ENCODE measurements at places on chromosomes 6 and 20.

DNA sequence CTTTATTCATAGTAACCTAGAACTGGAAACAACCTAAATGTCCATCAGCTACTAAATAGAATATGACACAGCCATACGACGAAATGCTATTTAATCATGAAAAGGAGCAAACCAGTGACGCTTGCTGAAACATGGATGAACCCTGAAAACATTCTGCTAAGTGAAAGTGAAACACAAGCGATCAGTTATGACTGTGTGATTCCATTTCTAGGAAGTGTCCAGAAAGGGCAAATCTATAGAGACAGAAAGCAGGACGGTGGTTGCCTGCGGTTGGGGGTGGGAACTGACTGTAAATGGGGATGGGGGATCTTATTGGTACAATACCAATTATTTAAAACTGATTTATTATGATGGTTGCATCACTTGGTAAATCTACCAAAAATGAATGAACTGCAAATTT, 126.8 kb downstream of the IPCEF1 start:
- no peaks in the 10 kb centered on the region for H3K36me3 ChIP-seq
- no peaks in the 10 kb centered on the region for H3K4me1 ChIP-seq
- H3K27me3 ChIP-seq, result no peaks in the 10 kb centered on the region
- DNase-seq, result no peak
- H3K4me3 ChIP-seq, result no peak overlapping the region

GRCh38 chr20:63312273-63312672, 19.3 kb downstream of the COL20A1 start:
- H3K4me1 ChIP-seq, result no peaks in the 10 kb centered on the region
- H3K4me3 ChIP-seq, result no peak overlapping the region
- no peak overlapping the region for H3K27ac ChIP-seq
- DNase-seq, result no peak
- H3K36me3 ChIP-seq, result no peaks in the 10 kb centered on the region
- no peaks in the 10 kb centered on the region for H3K27me3 ChIP-seq

DNA sequence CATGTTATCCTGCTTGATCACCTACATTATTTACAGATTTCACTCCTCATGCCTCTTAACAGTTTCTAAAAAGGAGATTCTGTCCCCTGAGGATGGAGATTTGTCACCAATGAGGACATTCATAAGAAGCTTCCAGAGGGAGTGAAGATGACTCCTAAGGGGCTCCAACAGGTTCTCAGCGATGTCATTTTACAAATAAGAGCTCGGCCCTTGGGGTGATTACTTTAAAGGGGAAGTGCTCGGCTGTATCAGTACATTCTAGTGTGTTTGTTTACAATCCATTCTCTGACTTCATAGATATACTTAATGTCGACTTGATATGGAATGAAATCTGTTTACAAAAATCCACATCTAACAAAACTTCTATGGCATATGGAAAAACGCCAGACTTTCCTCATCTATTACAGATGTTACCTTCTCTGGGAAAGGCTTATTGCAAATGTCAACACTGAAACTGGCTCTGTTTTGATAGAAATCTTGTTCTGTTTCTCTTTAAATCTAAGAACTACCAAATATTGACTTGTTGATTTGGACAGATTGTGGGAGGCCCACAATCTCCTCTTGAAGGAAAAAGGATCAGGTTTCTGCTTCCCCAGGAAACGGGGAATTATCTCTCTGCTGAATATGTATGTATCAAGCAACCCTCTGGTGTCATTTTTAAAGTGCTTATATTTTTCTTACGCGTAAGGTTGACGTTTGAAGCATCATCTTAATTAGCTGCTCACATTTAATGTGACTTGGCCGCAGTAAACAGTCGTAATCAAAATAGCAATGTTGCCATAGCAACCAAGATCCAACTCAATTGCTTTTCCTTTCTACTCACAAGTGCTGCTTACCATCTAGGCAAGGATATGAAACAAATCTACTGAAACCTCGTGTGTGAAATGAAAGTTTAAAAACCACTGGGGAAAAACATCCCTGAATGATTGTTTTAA, 95.7 kb downstream of the SHLD1 start:
- H3K36me3 ChIP-seq, result no peaks in the 10 kb centered on the region
- peak overlapping the region; percentile 40 for H3K4me3 ChIP-seq
- H3K27ac ChIP-seq, result no peak overlapping the region

- no peak overlapping the region for H3K27ac ChIP-seq
- no peaks in the 10 kb centered on the region for H3K36me3 ChIP-seq
- DNase-seq, result no peak
- H3K4me3 ChIP-seq, result no peak overlapping the region
Measured at GRCh38 chr6:108083349-108083748, 8.8 kb upstream of the OSTM1 start.

DNA sequence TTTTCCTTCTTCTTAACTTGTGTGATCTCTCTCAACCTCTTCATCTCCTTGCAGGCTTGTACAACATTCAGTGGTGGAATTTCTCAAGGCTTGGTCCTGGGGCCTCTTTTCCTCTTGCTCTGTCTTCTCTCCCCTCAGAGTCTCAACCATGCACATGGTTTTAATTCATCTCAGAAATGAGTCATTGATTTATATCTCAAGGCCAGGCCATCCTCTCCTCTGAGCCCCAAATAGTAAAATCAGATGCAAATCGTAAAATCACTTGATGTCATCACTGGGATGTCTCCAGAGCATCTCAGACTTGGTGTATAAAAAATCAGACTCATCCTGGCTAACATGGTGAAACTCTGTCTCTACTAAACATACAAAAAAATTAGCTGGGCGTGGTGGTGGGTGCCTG, 85.0 kb downstream of the FNDC1 start:
- H3K36me3 ChIP-seq, result no peaks in the 10 kb centered on the region
- peaks cover 5% of the 10 kb centered on the region for H3K4me1 ChIP-seq
- H3K27me3 ChIP-seq, result no peaks in the 10 kb centered on the region
- DNase-seq, result no peak
- H3K27ac ChIP-seq, result no peak overlapping the region
- no peak overlapping the region for H3K4me3 ChIP-seq

DNA sequence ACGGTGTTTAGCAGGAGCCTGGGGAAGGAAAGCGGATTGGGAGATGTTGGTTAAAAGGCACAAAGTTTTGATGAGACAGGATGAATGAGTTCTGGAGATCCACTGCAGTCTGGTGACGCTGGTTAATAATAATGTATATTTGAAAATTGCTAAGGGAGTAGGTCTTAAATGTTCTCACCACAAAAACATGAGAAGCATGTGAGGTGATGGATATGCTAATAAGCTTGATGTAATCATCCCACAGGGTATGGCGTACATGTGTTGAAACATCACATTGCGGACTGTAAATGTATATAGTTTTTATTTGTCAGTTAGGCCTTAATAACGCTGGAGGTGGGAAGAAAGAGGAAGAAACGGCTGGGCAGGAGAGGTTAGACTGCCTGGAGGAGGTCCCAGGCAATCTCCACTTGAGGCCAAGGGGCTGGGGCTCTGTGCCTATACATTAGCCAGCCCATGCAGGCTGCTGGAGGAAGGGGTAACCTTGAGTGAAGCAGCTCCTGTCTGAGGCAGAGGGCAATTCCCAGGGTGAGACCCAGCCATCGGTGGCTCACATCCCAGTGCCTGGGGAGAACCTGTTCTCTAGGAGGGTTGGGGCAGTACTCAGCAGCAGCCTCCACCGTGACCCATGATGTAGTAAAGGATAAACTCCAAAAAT, 188.2 kb upstream of the QKI start:
- H3K27me3 ChIP-seq, result no peaks in the 10 kb centered on the region
- DNase-seq, result no peak
- no peaks in the 10 kb centered on the region for H3K4me1 ChIP-seq
- no peak overlapping the region for H3K27ac ChIP-seq
- no peaks in the 10 kb centered on the region for H3K36me3 ChIP-seq

DNA sequence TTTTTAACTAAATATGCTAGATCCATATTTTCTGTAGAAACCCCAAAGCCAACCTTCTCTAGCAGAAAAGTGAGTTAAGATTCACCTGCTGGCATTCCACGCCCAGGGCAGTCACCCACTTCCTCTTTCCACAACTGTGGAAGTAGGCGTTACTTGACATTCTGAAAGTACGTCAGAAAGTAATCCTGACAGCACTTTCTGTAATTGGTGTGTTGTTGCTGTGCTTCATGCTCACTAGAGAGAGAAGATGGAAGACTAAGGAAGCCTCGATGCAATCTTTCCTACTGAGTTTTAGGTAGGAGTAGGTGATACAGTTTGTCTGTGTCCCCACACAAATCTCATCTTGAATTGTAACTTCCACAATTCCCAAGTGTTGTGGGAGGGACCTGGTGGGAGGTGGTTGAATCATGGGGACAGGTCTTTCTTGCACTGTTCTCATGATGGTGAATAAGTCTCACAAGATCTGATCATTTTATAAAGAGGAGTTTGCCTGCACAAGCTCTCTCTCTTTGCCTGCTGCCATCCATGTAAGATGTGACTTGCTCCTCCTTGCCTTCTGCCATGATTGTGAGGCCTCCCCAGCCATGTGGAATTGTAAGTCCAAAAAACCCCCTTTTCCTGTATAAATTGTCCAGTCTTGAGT, 101.1 kb downstream of the MAP3K7 start:
- H3K36me3 ChIP-seq, result no peaks in the 10 kb centered on the region
- no peaks in the 10 kb centered on the region for H3K4me1 ChIP-seq
- H3K4me3 ChIP-seq, result no peak overlapping the region

GRCh38 chr6:118558464-118559217, 10.5 kb downstream of the PLN start:
- no peak overlapping the region for H3K4me3 ChIP-seq
- no peaks in the 10 kb centered on the region for H3K36me3 ChIP-seq
- no peaks in the 10 kb centered on the region for H3K27me3 ChIP-seq
- no peak overlapping the region for H3K27ac ChIP-seq
- peaks cover 8% of the 10 kb centered on the region for H3K4me1 ChIP-seq

Data from osteoblast (primary cell).